ENCODE measurements at places on chromosomes 2 and 18. TPM values are rescaled to one million over a fixed set of nuclear protein-coding genes. Genes with fewer than 3 reads are reported as not detected.

The DCDC2C gene
- not detected for polyA plus RNA-seq

The CABYR gene
- polyA plus RNA-seq = not detected

DNA sequence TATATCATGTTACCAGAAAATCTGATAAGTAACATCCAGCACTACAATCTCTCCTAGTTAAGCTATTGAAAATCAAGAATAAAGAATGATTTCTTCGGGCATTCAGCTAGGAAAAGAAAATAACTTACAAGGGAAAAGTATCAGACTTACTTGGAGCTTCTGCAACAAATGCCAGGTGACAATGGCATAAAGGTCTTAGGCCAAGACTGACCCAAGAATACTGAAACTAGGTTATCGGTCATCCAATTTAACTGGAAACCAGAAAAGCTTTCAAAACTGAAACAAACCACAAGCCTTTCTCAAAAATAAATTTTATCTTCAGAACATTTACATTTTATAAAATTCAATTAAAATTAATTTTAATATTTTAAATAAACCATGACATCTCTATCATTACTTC, 214.0 kb upstream of the CCDC68 start:
- H3K36me3 ChIP-seq = no peaks in the 10 kb centered on the region
- no peak overlapping the region for H3K27ac ChIP-seq
- no peak overlapping the region for H3K4me3 ChIP-seq
- no peak for DNase-seq
- no peaks in the 10 kb centered on the region for H3K27me3 ChIP-seq

The CHRNG gene
- not detected for polyA plus RNA-seq

- DNase-seq = no peak
- no peaks in the 10 kb centered on the region for H3K27me3 ChIP-seq
- no peak overlapping the region for H3K4me3 ChIP-seq
- no peaks in the 10 kb centered on the region for H3K36me3 ChIP-seq
These were observed 415.3 kb upstream of the VWC2L start for GRCh38 chr2:213995400-213996105.

The MAL gene
- polyA plus RNA-seq = 191 TPM

DNA sequence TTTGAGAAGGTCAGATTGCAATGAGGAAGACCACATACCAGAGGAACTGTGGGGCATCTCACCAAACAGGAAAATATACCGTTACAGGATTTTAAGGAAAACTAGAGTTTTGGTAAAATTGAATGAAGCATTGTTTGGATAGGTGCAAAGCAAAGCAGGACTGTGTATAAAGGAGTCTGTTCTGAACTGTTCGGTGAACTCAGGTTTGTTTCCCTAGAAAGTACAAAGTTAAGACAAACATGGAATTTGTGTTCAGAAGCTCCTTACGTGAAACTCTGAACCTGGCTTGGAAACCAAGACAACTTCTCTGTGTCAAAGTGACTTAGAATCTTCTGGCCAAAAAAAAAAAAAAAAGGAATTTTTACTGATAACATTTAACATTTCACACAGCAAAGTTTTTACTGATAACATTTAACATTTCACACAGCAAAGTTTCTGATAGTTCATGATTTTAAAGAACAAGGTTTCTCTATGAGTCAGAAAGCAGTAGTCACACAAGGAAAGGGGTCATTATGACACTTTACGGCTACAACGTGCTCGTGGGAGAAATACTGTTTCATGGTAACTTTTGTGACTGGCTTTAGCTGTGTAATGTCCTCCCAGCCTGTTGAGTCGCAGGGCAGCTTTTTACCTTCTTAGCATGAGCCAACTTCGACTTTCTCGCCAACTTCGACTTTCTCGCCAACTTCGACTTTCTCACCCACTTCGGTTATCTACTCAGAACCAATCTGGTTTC, 21.2 kb upstream of the TET3 start:
- H3K4me1 ChIP-seq = peaks cover 12% of the 10 kb centered on the region
- peaks cover 17% of the 10 kb centered on the region for H3K36me3 ChIP-seq
- H3K4me3 ChIP-seq = peak overlapping the region; percentile 71
- no peak for DNase-seq
- H3K27ac ChIP-seq = peak overlapping the region; percentile 19

DNA sequence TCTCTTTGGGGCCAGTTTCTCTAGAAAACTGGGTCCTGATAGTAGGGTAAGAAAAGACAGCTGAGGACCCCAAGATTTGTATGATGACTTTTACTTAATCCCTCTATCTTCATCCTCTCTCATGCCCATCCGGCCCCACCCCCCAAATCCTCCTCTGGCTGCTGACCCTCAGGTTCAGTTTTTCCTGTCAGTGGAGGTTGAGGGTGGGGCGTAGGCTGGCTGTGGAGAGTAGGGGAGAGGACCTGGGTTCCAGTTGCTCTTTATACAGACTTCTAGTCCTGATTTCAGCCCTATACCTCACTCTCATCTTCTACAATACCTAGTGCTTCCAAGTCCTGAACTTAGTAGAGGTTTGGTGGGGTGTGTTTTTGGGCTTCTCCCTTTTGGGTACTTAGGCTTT, 28.4 kb downstream of the PLEKHA3 start:
- H3K4me3 ChIP-seq = no peak overlapping the region
- H3K36me3 ChIP-seq = peaks cover 41% of the 10 kb centered on the region
- H3K27ac ChIP-seq = no peak overlapping the region

The SMYD1 gene
- polyA plus RNA-seq = not detected

- no peak overlapping the region for H3K4me3 ChIP-seq
- peaks cover 2% of the 10 kb centered on the region for H3K27me3 ChIP-seq
- DNase-seq = no peak
- no peaks in the 10 kb centered on the region for H3K36me3 ChIP-seq
These were observed 9.2 kb upstream of the ADCY3 start for GRCh38 chr2:24929230-24929629.

DNA sequence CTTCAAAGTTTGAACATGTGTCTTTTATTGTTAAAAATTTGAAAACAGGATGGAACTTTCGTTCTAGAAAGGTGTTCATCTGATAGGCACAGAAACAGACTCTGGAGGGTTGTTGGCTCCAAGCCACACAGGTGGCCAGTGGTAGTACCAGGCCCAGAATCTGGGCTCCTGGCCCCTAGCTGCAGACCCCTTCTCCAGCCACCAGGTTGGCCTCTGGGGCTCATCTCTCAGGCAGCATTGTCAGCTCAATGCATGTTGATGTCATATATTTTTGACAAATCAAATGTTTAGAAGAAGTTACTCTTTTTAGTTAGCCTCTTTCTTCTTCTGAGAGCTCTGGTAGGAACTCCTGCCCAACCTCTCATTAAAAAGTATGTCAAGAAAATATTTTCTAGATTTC, 34.5 kb upstream of the CHRNA1 start:
- H3K4me3 ChIP-seq = no peak overlapping the region
- H3K4me1 ChIP-seq = no peaks in the 10 kb centered on the region
- H3K27me3 ChIP-seq = no peaks in the 10 kb centered on the region
- no peak for DNase-seq
- no peaks in the 10 kb centered on the region for H3K36me3 ChIP-seq

- H3K4me1 ChIP-seq = no peaks in the 10 kb centered on the region
- H3K27me3 ChIP-seq = no peaks in the 10 kb centered on the region
- DNase-seq = no peak
- no peak overlapping the region for H3K27ac ChIP-seq
- no peaks in the 10 kb centered on the region for H3K36me3 ChIP-seq
These were observed 46.1 kb downstream of the NRP2 start for GRCh38 chr2:205728366-205728765.

- no peak for DNase-seq
- no peak overlapping the region for H3K4me3 ChIP-seq
- no peaks in the 10 kb centered on the region for H3K27me3 ChIP-seq
- H3K36me3 ChIP-seq = no peaks in the 10 kb centered on the region
- no peak overlapping the region for H3K27ac ChIP-seq
These were observed 66.8 kb downstream of the LINC00305 start for GRCh38 chr18:64082054-64082453.

GRCh38 chr2:53505826-53506225, 261.8 kb upstream of the CHAC2 start:
- H3K27ac ChIP-seq = no peak overlapping the region
- no peak overlapping the region for H3K4me3 ChIP-seq
- H3K4me1 ChIP-seq = no peaks in the 10 kb centered on the region
- DNase-seq = no peak

The VIL1 gene
- polyA plus RNA-seq = 0.28 TPM

GRCh38 chr2:56770490-56770889, 586.7 kb downstream of the CCDC85A start:
- no peaks in the 10 kb centered on the region for H3K27me3 ChIP-seq
- H3K36me3 ChIP-seq = no peaks in the 10 kb centered on the region
- H3K27ac ChIP-seq = no peak overlapping the region
- H3K4me1 ChIP-seq = no peaks in the 10 kb centered on the region
- DNase-seq = no peak

DNA sequence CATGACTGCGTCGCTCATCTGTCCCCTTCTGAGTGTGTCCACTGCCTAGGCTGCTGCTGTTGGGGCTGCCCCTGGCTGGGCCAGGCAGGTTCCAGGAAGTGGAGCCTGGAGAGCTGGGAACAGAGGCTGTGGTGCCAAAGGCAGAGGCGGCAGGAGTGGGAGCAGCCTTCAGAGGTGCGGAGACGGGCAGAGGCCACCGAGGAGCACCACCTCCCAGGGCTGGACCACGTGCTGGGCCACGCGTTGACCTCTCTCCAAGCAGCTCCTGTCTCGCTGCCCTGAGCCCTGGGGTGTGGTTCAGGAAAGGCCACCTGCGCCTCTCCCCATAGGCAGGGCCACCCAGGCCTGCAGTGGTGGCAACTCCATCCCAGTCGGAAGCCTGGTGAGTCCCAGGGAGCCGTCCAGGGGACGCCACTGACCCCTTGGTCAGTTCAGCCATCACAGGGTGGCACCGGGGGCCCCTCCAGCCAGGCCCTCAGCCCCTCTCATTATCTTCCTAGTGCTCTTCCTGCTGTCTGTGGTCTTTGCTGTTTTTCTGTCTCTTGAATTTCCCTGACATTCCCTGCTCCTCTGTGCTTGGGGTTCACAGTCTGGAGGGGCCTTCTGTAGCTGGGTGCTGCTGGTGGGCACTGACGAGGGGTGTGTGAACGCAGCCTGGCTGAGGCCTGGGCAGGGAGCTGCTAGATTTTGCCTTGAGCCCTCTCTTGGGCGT, 122.8 kb upstream of the HS6ST1 start:
- no peaks in the 10 kb centered on the region for H3K36me3 ChIP-seq
- H3K27me3 ChIP-seq = no peaks in the 10 kb centered on the region

The RTP5 gene
- polyA plus RNA-seq = not detected

The PCARE gene
- not detected for polyA plus RNA-seq

GRCh38 chr18:67476585-67476984, 39.9 kb downstream of the DSEL start:
- DNase-seq = no peak
- no peaks in the 10 kb centered on the region for H3K27me3 ChIP-seq
- H3K27ac ChIP-seq = no peak overlapping the region
- no peaks in the 10 kb centered on the region for H3K4me1 ChIP-seq
- no peak overlapping the region for H3K4me3 ChIP-seq

DNA sequence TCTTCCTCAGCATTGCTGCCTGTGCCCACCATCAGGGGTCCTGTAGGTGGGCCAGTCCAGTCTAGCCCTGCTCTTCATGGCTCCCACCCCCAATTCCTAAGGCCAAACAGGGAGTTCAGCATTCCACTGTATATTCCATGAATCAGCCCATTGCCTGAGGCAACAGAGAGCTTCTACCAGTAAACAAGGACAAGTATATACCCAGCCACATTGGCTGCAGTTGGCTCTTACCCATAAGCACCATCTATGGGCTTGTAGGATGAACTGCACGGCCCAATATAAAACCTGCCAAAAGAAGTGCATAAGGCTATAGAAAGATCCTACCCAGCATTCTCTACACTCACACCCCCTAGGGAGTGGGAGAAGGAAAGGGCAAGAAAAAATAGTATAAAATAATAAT, 95.1 kb upstream of the SALL3 start:
- no peaks in the 10 kb centered on the region for H3K36me3 ChIP-seq
- no peak overlapping the region for H3K27ac ChIP-seq

GRCh38 chr2:236896688-236897087, 189.0 kb upstream of the COPS8 start:
- DNase-seq = no peak
- peaks cover 2% of the 10 kb centered on the region for H3K27me3 ChIP-seq
- no peaks in the 10 kb centered on the region for H3K36me3 ChIP-seq
- H3K4me1 ChIP-seq = no peaks in the 10 kb centered on the region
- H3K27ac ChIP-seq = no peak overlapping the region

The CD207 gene
- polyA plus RNA-seq = not detected

DNA sequence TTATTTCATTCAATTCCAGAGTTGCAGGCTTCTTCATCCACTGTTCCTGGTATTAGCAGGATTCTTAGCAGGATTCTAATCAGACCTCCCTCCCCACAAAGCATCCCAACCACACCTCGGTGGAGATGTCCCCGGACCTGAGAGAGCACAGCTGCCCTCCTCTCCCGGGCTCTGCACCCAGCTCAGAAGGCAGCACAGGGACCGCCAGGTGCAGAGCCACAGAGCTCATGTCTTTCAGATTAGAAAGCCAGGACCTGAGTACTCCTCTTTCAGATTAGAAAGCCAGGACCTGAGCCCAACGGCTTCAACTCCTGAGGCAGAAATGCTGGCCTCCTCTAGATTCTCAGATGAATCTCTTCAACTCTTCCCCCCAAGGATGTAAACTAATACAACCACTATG, 152.3 kb downstream of the MYO5B start:
- DNase-seq = no peak
- H3K4me3 ChIP-seq = no peak overlapping the region
- H3K36me3 ChIP-seq = no peaks in the 10 kb centered on the region
- H3K27me3 ChIP-seq = no peaks in the 10 kb centered on the region
- H3K27ac ChIP-seq = no peak overlapping the region

DNA sequence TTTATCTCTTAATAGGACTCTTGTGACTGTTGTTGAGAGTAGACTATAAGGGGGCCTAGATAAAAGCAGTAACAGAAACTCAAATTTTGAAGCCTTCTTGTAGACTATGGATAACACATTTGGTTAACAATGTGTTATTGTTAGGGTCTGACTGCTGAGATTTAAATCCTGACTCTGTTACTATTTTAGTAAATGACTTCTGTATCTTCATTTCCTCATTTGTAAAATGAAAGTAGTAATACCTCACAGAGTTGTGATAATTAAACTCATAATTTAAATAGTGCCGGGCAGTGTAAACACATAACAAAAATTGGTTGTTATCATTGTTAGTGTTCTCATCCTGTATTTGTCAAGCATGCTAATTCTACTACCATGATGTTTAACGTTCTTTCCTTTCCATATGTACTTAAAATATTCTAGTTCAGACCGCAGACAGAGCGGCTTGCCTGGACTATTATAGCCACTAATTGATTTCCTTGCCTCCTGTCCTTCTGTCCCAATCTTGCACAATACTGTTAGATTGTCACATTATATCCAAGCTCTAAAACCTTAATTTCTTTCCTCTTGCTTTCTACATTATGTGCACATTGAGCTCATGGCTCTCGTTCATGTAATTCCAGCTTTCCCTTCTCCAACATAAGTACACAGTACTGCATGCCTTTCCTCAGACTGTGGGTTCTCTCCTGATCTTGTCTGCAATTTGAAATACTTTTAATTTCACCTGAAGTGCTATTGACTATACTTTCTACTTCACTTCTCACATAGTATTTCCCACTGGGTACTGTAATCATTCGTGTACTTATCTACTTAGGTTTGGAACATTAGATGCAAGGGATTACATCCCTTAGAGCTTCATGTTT, 48.4 kb downstream of the RBBP8 start:
- no peaks in the 10 kb centered on the region for H3K27me3 ChIP-seq
- H3K4me1 ChIP-seq = peaks cover 4% of the 10 kb centered on the region
- DNase-seq = no peak
